ENCODE measurements at places on chromosomes 6 and 20.

DNA sequence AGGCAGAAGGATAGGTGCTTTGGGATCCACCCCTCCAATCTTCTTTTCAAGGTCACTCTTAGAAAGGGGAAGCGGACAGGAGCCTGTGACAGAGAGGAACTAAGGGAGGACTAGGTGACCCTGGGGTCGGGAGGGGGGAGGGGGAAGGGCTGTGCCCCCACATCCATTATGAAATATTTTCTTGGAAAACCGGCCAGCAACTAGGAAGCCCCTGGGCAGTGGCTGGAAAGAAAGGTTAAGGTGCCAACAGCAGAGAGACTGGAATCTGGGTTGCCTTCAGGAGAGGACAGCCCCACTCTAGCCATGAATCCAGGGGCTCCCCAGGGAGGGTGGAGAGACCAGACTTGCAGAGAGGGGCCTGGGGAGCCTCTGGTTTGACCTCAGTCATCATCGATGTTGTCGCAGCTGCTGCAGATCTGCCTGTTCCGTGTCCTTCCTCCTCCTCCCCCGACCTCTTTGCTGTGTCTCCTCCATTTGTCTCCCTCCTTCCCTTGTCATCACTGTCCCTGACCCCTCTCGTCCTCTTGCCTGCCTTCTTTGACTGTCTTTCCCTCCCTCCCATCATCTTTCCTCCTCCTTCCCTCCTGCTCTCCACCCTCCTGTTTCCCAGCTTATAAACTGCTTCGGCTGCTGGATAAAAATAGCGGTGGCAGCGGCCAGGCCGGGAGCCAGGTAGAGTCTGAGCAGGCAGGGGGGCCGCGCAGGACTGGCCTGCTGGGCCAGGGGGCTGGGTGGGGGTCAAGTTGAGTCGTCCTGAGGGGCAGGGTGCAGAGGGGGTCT lies 3.2 kb downstream of the SLC29A1 start:
- no peak for DNase-seq

DNA sequence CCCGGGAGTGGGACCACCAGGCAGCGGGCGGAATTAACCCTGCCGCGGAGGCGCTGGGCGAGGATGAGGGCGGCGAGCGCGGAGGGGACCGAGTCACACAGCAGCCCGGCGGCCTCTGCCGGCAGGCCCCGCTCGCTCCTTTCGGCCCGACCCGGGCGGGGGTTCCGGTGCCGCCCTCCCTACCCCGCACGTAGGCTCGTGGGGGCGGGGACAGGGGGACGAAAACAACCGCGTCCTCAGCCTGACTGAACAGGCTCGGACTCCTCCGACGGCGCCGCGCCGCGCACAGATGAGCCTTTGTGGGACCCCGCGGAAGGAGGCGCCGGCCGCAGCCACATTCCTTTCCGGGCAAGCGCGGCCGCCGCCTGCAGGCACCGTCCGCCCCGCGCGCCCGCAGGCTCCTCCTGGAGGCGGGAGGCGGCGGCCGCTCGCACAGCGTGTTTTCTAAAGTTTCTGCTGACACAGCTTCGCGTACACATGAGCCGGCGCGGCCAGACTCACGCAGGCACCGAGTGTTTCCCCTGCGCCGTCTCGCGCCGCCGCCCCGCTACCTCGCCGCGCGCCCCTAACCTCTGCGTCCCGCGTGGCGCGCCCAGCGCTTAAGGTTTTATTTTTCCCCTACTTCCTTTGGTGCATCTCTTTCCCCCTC lies 244.3 kb downstream of the ARID1B start:
- DNase-seq: peak; percentile 85

DNA sequence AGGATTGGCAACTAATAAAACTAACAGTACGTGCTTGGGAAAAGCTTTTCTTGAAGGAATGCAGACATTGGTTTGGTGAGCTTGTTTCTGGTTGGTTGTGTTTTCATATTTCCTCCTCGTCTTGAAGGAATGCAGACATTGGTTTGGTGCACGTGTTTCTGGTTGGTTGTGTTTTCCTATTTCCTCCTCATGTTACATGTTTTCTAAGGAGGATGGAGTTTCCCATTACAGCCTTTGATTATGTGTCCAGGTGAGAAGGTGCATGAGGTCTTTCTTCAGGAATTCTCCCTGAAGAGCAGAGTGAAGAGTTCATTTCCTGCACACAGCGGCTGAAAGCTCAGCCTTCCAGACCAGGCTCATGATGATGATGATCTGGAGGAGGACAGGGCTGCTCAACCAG lies 190.6 kb downstream of the SMOC2 start:
- no peak for DNase-seq

- DNase-seq: no peak
Measured at GRCh38 chr6:167993169-167993568, 4.3 kb upstream of the KIF25 start.

GRCh38 chr6:12279322-12280091 lies 10.7 kb upstream of the EDN1 start:
- DNase-seq: no peak

- no peak for DNase-seq
Measured at GRCh38 chr6:28767691-28768090, 156.1 kb downstream of the TRIM27 start.

DNA sequence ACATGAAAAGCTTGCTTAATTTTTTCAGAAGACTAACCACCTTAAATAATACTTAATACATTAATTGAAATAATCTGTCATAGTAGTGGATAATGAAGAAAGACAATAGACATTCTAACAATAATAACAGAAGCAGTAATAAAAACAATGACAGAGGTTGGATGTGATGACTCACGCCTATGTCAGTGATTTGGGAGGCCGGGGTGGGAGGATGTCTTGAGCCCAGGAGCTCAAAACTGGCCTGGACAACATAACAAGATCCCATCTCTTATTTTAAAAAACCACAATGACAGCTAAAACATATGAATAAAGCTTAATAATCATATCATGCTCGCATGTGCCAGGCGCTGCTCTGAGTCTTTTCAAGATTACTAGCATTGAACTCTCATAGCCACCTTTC lies 105.5 kb downstream of the IPCEF1 start:
- DNase-seq: no peak

GRCh38 chr6:90241229-90241880 lies 55.3 kb downstream of the BACH2 start:
- DNase-seq: peak; percentile 34

DNA sequence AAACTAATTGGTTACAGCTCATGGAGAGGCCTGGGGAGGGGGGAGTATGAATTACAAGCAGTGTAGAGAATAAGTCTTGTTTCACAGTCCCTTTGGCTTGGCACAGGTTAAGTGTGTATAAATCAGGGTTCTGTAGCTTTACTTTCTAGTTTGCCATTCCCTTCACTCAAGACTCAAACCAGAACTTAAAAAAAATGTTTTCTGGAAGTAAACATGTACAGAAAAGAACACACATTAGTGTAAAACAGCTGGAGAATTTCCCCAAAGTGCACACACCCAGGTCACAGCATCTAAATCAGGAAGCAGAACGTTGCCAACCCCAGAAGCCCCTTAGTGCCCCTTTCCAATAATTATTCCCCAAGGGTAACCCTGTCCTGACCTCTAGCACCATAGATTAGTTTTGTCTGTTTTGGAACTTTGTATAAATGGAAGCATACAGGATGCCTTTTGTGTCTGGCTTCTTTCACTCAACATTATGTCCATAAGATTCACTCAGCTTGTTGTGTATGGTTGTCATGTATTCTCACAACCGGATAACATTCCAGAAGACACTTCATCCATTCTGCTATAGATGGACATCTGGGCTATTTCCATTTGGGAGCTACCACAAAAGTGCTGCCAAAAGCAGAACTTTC lies 33.7 kb upstream of the SCUBE3 start:
- DNase-seq: no peak

Measured in NCI-H446 (cell line).